ENCODE measurements at places on chromosomes 3 and 15.

GRCh38 chr15:101017093-101017754, 98.1 kb downstream of the LRRK1 start:
- DNase-seq, result no peak

- DNase-seq, result peak; percentile 41
Observed at GRCh38 chr3:3799173-3800079, at the start of gene LRRN1. Gene LRRN1 (plus strand): TSS chr3:3799431. CDS start chr3:3844642, 45,211 bp downstream.

DNA sequence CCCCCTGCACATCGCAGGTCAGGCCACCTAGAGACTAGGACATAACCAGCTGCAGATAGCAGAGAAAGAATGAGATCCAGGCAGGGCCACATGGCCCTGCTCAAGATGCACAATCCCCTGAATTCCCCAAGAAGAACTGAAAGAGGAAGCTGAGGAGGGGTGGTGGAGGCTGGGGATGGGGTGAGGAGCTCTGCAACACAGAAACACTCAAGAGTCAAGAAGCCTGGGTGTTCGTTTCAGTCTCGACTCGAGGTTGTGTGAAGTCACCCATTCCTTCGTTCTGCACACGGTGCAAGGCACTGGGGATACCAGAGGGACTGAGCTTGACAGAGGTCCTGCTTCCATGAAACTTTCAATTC, 62.0 kb downstream of the TLE3 start:
- no peak for DNase-seq

DNA sequence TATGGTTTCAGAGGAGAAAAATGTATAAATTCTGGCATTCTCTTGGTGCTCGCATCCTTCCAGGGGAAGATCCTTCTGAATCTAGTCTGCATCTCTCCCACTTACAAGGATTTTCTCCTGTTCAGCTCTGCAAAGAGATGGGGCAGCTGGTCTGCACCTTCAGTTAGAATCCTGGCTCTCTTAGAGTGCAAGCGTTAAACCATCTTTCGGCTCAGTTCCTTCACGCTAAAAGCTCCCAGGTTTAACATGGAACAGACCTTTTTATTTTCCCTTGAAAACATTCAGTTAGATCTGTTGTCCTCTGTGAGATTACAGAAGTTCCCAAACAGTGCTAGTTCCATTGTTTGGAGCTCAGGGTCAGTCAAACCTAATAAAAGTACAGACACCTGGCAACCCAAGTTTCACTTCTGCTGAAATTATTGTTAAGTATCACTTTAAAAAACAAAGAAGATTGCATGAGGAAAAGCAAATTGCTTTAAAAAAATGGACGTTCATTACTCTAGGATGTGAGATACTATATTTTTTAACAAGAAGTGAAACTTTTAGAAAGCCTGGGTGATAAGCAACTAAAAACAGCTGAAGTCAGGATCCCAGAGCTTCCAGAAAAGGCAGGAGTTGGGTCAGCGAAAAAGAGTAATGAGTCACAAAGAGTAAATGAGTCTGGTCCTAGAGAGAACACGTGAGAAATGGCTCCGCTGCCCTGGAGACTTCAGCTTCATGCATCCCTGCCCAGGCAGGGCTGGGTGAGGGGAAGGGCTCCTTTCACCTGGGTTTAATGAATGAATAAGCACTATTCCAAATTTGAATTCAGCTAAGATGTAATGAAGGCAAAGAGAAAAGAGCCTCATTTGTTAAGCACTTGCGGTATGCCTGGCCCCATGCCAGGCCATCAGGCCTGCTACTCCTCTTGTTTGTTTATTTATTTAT, 63.3 kb downstream of the ABTB1 start:
- DNase-seq, result no peak

- DNase-seq, result no peak
Observed at GRCh38 chr3:40169983-40170382, 139.5 kb upstream of the EIF1B start.

DNA sequence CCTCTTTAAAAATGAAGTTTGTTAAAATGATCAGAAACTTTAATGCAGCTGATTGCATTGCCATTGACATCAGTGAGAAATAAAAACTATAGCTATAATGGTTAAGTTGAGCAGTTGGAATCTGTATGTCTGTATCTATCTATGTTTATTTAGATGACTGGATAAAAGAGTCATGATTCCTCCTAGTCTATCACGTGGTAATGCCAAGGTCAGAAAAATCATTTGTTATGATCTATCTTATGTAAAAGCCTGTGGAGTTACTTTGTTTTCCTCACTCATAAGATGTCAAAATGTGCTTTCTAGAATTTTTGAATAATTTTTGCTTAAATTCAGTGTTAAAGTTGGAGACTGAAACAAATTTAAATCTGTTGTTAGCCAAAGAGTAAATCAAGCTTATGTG, 63.3 kb downstream of the MBNL1 start:
- no peak for DNase-seq

DNA sequence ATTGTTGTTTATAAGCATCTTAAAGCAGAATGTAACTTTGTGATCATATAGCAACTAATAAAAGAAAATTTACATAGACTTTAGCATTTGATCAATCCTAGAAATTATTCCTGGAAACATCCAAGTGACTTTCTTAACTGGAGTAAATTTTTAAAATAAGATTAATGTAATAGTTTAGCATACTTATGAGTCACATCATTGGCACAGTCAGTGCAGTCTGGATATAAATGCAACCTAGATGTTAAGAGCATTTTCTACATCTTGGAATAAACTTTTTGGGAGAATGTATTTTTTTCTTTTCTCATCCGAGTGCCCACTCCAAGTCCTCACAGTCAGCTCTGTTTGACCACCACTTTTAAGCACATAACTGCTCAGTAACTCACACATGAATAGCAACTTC, 324.6 kb upstream of the PLSCR5 start:
- no peak for DNase-seq

DNA sequence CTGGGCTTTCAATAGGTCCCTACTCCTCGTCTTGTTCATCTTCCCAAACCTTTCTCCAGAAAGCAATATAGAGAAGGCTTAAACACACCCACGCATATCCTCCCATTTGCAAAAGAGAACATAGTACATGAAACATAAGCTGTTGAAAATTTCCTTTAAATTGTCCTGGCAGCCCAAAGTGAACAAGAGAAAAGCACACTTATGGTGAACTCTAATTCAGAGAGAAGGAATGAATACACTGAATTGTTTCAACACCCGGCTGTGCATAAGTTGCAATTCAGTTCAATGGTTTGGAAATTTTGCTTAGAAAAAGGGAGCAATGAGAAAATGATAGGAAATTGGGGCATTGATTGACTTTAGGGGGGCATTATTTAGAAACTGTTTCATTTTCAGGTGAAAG, 202.6 kb downstream of the TIGIT start:
- no peak for DNase-seq

DNA sequence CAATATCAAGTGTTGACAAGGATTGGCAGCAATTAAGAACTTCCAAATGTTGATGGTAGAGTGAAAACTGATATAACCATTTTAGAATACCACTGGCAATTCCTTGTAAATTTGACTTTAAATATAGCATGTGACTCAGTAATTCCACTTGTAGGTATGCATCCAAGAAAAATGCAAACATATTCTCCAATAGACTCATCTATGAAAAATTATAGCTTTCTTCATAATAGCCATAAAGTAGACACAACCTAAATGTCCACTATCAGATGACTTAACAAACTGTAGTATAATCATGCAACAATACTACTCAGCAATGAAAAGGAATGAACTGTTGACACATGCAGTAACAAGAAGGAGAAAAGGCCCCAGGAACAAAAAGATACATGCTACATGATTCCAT, 988.1 kb downstream of the FHIT start:
- DNase-seq, result no peak

- DNase-seq, result no peak
Observed at GRCh38 chr3:188185717-188186251, 31.8 kb downstream of the LPP start.

DNA sequence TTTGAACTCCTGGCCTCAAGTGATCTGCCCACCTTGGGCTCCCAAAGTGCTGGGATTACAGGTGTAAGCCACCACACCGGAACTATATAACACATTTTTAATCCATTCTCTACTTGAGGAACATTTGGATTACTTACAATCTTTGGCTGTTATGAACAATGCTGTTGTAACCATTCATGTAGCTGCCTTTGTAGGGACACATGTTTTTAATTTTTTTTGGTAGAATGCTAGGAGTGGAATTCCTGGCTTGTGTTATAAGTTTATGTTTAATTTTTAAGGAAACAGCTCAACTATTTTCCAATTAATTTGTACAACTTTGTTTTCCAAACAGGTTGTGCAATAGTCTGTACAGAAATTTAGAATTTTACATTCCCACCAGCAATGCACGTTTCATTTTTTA, 51.7 kb downstream of the GPR149 start:
- DNase-seq, result no peak

DNA sequence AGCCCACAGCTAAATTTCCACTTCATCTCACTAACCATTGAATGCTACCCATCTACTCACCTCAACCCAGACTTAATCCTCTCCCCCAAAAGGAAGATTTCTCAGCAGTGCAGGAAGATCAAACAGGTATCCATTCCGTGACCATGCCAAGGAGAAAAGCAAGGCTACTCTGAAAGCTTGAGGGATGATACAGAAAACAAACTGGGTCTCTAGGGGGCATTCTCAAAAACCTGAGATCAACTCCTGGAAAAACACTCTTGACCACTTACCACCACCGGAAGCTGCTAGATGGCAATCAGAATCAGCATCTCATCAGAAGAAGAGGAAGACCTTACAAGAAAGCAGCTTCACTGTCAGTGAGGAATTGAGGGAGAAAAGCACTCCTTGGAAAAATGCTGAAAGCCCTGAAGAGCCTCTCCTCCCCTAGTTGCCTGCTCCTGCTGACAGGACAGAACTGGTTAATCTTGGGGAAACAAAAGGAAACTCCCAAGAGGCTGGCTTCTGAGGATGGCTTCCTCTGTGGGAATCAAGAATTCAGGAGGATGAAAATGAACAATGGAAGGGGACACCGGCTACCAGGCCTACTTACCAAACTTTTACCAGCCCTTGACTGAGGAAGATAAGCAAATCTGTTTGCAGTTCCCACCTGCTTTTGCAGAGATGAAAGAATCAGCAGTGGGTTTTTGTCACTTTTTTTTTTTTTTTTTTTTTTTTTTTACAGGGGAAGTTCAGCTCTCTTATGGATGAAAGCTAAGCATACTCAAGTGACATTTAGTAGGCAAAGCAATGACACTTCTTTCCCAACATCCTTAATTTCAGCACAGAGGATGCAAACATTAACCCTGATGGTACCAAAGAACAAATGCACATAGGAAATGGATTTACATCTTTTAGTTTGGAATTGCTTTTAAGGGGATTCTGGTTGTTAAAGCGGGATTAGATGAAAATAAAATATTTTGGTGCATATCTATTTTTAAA, at the start of gene ATP8B4:
TSS of gene ATP8B4 (minus strand) at position 171 of the 978 bp plus-strand sequence. CDS start 12,267 bp downstream, outside the sequence.
- DNase-seq, result no peak

DNA sequence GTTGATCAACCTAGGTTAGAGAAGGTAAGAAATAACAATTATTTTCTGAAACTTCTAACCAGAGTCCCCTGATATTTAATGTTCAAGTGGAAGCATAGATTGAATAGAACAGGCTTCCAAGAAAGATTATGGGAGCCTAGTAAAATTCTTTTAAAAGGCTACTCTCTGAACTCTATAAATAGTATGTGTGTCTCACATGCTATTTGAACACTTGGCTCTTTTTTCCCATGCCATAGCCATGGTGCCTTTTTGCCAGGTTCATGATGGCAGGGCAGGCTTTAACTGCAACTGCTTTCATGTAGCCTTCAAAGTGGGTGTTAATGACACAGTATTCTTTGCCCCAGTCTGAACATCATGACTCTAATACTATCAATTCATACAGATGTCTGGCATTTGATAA, 22.9 kb upstream of the STRIT1 start:
- no peak for DNase-seq

GRCh38 chr15:90862964-90863778, 5.2 kb upstream of the FURIN start:
- no peak for DNase-seq

DNA sequence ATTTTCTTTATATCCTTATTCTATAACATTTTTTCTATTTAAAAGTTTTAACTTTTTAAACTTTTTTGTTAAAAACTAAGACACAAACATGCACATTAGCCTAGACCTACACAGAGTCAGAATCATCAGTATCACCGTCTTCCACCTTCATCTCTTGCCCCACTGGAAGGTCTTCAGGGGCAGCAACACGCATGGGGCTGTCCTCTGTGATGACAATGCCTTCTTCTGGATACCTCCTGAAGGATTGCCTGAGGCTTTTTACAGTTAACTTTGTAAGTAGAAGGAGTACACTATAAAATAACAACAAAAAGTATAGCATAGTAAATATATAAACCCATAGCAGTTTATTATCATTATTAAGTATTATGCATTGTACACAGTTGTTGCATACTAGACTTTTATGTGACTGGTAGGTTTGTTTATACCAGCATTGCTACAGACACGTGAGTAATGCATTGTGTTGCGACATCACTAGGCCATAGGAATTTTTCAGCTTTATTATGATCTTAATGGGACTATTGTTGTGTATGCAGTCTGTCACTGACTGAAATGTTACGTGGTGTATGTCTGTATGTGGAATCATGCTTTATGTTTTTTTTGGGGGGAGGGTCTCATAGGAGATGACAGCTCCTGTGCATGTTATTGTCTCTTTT, 18.2 kb downstream of the ATP1B3 start:
- DNase-seq, result no peak

- no peak for DNase-seq
Observed at GRCh38 chr15:52745326-52746161, 44.6 kb downstream of the ONECUT1 start.

- peak; percentile 48 for DNase-seq
Observed at GRCh38 chr3:184354121-184354728, 7.2 kb downstream of the CLCN2 start.

GRCh38 chr15:80660119-80660518, 35.0 kb upstream of the ABHD17C start:
- DNase-seq, result no peak

DNA sequence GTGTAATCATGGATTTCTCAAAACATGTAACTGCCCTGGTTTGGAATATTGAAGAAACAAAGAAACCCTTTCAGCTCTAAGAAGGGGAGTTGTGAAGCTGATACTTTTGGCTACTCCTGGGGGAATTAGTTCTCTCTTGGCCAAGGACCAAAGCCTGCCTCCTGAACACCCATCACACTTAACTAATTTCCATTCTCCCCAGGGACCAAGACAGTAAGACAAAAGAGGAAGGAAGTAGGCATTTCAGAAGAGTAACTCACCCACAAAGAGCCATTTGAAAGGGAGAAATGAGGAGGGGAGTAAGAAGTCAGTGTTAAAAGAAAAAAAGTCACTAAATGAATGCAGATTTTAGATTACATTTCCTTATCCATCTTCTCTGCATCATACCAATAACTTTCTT, 328.0 kb upstream of the SOX2 start:
- DNase-seq, result no peak

- no peak for DNase-seq
Observed at GRCh38 chr3:194468086-194468485, 18.7 kb downstream of the ATP13A3 start.

DNA sequence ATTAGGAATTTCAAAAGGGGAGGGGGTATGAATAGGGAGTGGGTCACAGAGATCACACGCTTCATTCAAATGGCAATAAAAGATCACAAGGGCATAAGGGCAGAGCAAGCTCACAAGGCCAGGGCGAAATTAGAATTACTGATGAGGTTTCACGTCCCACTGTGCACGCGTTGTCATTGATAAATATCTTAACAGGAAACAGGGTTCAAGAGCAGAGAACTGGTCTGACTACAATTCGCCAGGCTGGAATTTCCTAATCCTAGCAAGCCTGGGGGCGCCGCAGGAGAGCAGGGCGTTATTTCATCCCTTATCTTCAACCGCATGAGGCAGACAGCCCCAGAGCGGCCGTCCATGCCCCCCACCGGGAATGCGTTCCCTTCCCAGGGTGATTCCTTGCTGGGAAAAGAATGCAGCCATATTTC, 18.1 kb upstream of the SMCO1 start:
- no peak for DNase-seq

GRCh38 chr3:10380906-10381305, 60.0 kb upstream of the SEC13 start:
- no peak for DNase-seq
